ENCODE measurements at places on chromosomes 6 and 20.

- DNase-seq = no peak
Measured at GRCh38 chr6:131967948-131968347, 16.8 kb upstream of the CCN2 start.

DNA sequence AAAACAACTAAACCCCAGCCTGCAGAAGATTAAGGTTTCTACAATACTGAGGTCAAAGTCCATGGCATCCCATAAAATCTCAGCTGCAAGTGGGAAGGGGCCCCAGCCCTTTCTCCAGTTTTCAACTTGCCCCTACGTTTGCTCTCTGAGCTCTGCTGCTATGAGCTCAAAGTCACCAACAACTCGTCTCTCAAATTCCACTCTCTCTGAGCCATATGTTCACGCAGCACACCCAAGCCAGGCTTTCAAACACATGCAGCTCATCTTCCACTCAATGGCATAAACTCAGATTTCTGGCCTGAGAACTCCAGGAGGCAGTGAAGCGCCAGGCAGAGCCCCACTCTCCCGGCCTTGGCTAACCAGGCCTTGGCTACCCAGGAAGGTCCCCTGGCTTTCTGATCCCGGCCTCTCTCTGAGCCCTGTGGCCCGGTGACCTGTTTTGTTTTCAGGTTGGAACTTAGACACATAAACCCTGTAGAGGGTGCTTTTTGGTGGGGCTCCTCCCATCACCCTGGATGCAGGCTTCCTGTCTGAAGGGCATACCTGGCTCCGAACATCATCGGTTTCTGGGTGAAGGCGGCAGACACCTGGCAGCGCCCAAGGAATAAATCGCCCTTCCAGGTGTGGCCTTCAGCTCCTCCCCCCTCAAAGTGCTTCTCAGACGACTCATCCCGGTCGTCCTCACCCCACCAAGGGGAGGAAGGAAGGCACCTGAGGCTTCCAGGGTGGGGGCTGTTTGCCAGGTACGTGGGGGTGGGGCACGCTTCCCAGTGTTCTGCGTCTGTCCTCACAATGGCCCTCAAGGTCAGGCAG, 12.4 kb downstream of the SLC22A23 start:
- DNase-seq = no peak

DNA sequence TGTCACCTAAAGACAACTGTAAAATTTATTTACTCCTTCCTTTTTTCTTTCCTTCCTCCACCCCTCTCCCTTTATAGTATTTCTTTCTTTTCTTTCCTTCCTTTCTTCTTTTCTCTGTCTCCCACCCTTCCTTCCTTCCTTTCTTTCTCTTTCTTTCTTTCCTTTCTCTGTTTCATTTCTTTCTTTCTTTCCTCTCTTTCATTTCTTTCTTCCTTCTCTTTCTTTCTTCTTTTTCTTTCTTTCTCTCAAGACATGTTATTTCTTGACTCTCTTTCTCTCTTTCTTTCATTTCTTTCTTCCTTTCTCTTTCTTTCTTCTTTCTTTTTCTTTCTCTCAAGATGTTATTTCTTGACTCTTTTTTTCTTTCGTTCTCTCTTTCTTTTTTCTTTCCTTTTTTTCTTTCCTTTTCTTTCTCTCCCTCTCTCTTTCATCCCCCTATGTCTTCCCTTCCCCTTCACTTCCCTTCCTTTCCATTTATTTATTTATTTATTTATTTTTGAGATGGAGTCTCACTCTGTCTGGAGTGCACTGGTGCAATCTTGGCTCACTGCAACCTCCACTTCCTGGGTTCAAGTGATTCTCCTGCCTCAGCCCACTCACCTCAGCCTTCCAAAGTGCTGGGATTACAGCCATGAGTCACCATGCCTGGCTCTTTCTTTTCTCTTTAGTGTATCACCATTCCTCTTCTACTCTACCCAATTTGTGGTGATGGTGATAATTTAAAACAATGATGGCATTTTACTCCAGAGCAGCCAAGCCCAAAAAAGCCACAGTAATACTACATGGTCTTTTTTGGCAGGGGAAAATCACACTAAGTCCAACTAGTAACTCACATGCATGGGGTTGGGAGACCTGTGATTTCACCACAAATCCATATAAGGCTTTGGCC, 188.2 kb downstream of the ADGRG6 start:
- DNase-seq = no peak

GRCh38 chr6:72760114-72760793, 138.4 kb downstream of the KCNQ5 start:
- no peak for DNase-seq

DNA sequence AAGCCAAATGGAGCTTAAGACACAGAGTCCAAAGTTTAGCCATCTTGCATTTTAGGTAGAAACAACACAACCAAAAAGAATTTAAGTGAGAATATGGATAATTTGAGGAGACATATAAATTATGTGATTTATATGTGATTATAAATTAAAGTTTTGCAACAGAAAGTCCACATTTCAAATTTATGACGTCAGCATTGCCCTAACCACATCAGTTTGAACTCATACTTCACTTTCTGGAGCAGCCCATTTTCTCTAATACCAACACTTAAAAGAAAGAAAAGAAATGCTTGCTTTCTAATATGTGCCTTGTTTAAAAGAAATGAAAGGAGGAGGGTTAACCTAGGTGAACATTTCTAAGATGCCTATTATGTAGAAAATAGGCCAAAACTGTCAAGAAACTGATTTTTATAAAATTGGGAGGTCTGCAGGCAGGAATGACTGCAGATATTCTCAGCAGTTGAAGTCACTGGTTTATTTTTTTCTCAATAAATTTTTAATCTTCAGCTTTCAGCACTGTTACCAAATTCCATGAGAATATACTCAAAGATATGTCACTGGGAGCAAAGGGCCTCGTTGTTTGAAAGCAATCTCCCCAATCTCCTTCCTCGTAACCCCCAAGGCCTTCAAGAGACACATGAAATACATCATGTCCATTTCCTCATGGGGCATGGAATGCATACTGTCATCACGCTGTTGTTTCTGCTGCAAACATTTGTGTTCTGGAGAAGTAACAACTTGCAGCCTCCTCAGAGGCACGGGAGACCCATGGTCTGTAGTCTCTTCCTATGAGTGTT, 137.8 kb downstream of the SOD2 start:
- no peak for DNase-seq

- DNase-seq = no peak
Measured at GRCh38 chr6:42367353-42368011, 84.2 kb downstream of the TRERF1 start.

DNA sequence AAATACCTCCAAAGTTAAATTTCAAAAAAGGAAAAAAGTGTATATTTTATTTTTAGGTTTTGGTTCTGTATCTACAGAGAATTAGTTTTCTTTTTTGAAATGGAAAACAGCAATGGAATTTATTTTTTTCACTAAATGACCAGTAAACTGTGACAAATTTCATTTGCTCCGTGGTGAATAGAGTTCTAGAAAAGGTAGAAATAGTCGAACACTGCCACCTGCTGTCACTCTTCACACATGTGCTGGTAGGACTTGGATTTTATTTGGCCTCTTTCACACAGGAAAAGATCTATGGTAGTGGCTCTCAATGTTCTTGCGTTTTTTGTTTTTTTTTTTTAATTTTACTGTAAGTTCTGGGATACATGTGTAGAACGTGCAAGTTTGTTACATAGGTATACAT, 312.5 kb downstream of the EYA4 start:
- DNase-seq = peak; percentile 53

- no peak for DNase-seq
Measured at GRCh38 chr6:82954937-82955577, 110.6 kb downstream of the UBE3D start.

- DNase-seq = no peak
Measured at GRCh38 chr6:11414176-11414963, 123.2 kb upstream of the TMEM170B start.

DNA sequence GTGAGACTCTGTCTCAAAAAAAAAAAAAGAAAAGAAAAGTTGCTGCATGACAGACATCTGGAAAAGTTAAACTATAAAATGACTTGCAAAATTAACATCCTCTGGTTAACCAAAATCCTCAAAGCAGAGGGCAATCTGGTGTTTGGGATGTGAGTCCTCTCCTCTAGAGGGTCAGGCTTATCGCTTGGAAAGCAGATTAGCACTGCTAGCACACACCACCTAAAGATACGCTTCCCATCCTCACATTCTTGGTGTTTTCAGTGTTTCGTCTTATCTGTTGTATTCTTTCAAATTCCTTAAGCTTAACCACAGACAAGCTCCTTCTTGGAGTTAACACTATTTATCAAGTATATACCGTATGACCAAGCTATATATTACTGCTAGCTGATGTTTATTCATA, 198.0 kb downstream of the SOX4 start:
- no peak for DNase-seq

All from iPS-NIHi11 (cell line).